Foreskin keratinocyte (primary cell): ENCODE measurements at places on chromosomes 5 and 9. TPM values are rescaled to one million over a fixed set of nuclear protein-coding genes. Genes with fewer than 3 reads are reported as not detected.

The NR5A1 gene
- polyA plus RNA-seq, result not detected in 2 replicates

The GGTA1 gene
- polyA plus RNA-seq, result not detected in 2 replicates

The PAEP gene
- polyA plus RNA-seq, result not detected in 2 replicates

The PLPP6 gene
- 3.2 and 3.5 TPM in 2 replicates for polyA plus RNA-seq

The CBY3 gene
- not detected in 2 replicates for polyA plus RNA-seq

The CKMT2 gene
- not detected in 2 replicates for polyA plus RNA-seq
